ENCODE measurements at places on chromosomes 11 and 22. TPM values are rescaled to one million over a fixed set of nuclear protein-coding genes. Genes with fewer than 3 reads are reported as not detected.

Gene NLRP14
- total RNA-seq: not detected

DNA sequence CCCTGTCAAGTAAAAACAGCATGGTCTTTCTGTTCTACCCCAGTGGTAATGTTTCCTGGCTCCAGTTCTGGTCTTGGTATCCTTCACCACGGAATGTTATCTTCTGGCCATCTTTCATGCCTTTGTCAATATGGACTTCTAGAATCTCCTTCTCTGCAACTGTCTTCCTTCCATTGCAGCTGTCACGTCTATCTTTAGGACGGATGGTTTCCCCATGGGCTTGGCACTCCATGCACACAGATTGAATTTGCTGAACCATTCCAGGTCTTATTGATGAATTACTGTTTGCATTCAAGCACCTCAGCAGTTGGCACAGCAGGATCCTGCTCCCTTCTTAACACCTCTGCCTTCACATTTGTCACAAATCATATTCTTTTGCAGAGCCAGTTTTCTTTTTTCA, 44.9 kb upstream of the SLC25A18 start:
- peaks cover 11% of the 10 kb centered on the region for H3K27me3 ChIP-seq
- H3K36me3 ChIP-seq: peaks cover 4% of the 10 kb centered on the region
- peak overlapping the region; percentile 10 for H3K27ac ChIP-seq
- DNase-seq: no peak

DNA sequence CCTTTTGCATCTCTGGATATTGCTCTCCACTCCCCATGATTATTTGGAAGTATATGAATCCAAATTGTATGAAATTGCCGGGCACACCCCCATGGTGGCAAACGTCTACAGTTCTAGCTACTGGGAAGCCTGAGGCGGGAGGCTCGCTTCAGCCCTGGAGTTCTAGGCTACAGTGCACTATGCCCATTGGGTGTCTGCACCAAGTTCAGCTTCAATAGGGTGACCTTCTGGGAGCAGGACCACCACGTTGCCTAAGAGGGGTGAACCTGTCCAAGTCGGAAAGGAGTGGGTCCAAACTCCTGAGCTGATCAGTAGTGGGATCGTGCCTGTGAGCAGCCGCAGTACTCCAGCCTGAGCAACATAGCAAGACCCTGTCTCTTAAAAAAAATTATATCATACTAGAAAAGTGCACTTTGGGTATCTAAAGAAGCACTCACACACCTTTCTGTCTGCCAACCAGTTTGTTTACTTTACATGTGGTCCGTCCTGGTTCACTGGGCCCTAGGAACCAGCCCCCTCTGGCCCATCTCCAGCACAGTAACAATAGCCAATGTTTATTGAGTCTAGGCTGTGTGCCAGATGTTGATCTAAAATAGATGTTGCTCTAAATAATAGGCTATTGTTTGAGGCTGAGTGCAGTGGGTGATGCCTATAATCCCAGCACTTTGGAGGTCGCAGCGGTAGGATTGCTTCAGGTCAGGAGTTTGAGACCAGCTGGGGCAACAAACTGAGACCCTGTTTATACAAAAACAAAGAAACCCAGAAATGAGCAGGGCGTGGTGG, 16.4 kb upstream of the KAT5 start:
- H3K27me3 ChIP-seq: peaks cover 3% of the 10 kb centered on the region
- no peak for DNase-seq
- H3K4me1 ChIP-seq: no peaks in the 10 kb centered on the region

Gene SYT13
- total RNA-seq: 7.5 TPM

Data from glutamatergic neuron (in vitro differentiated cells).